ENCODE measurements at places on chromosomes 2 and 18. TPM values are rescaled to one million over a fixed set of nuclear protein-coding genes. Genes with fewer than 3 reads are reported as not detected.

DNA sequence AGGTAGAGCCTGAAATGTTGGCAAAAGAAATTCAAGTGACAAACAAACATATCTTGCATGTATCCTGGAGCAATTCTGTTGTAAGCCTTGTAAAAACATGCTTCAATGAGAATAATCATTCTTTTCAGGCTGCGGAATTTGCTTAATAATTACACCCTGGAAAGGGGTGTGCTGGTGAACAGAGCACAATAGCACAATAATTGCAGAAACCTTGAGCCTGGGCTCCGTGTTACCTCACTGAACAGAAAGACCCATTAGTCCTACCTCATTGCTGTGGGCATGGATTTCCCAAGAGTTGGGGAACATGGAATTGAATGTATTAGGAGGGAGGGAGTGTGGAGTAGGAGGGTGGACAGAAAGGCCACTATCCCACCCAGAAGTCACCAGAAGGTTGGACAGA lies 168.0 kb upstream of the ALKAL2 start:
- DNase-seq: no peak

GRCh38 chr2:166870346-166870745 lies 17.9 kb upstream of the XIRP2 start:
- no peak for DNase-seq

DNA sequence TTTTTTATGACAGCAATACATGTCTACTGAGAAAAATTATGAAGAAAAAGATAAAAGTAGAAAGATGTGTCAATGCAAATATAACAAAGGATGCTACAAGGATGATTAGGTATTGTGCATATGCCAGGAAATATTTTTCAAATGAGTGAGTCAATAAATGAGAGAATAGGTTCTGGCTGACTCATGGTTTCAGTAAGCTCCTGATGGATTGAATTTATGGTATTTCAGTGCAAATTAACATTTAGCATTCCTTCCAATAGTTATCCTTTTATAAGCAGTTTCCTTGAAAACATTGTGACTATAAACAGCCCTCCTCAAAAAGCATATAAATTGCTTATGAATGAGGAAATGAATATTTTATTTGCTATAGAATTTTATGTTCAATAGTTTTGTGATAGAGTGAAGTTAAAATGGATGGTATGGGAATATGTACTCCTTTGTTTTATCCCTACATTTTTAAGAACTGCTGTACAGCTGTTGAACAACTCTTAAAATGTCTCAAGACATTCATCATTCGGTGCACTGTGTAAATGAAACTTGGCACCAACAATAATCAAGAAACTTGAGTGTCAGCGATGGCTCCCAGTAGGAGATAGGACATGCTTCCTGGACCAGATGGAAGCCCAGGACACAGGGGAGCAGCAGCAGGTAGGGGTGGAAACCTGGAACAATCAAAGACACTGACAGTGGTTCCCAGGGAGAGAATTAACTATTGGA lies 144.7 kb downstream of the PMAIP1 start:
- no peak for DNase-seq

DNA sequence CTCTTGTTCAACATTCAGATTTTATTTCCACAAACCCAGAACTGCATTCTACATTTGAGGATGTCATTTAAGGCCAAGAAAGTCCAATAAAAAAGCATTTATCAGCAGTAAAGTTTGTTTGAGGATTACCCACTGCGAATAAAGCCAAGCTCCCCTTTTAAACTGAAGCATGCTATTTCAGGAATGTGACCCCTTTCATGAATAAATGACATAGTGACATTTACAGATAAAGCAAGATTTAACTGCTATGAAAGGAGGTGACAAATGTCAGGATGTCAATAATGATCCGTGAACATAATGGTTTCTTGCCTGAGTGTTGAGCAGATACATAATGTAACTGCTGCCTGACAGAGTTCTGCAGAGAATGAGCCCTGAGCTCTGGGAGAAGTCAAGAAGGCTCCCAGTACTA lies 146.3 kb downstream of the TDRD15 start:
- no peak for DNase-seq

DNA sequence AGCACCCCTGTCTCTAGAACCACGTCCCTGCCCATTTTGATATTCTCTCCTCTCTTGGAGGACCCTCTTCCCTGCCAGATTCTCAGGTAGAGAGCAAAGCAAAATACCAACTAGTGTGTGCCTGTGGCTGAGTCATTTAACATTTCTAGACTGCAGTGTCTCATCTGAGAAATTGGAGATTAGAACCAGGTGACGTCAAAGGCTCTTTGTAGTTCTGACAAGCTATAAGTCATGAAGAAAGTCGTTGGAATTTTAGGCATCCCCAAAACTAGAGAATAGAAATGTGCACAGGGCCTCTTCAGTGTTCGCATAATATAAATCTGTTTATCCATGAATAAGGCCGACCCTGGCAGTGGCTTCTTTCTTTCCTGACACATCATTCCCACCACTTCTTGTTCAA lies 74.4 kb upstream of the TANC1 start:
- no peak for DNase-seq

DNA sequence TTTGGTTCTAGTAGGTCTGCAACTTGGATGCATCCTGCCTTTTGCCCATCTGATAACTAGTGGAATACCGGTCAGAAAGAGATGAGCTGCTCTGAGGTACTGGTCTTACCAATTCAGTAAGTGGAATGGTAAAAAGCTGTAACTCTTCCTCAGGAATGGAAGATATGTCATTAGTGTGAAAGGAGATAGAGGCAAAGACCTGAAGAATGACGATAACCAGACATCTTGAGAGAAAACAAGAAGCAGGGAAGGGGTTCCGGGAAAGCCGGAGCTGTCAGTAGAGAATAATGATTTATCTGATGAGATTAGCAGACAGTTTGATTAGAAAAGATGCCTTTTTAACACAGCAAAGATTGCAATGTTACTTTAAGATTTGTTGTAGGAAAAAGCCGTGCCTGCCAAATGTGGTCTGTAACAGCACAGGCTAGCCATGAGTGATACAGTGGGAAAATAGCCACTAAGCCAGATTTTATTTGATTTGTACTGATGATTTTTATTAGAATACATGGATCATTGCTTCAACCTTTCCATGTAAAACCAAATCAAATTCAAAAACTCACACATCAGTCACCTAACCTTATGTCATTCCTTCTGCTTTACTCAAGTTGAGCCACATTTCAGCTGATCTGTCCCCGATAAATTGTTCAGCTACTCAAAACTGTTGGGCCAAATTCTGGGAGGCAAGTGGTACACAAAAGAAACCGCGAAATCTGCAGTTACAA lies 110.0 kb downstream of the TCF4 start:
- DNase-seq: peak; percentile 14

Gene ZNF892
- polyA plus RNA-seq: 7.6 TPM

DNA sequence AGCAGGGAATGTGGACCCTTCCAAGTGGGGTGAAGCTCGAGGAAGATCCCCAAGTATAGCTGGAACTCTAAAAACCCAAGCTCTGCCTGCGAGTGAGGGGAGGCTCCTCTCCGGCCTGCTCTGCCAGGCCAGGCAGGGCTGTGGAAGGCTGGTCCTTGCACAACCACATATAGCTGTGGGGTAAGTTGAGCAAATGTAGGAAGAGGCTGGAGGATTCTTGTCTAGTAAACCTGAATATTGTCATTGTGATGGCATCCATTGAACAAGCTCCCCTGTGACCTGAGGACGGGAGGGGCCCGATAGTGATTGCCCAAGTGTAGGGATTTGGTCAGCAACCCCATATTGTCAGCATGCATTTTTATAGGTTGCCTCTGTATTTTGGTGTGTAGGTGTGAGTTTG lies 103.0 kb downstream of the ACKR3 start:
- no peak for DNase-seq

Gene KIF3C
- polyA plus RNA-seq: 16.8 TPM

DNA sequence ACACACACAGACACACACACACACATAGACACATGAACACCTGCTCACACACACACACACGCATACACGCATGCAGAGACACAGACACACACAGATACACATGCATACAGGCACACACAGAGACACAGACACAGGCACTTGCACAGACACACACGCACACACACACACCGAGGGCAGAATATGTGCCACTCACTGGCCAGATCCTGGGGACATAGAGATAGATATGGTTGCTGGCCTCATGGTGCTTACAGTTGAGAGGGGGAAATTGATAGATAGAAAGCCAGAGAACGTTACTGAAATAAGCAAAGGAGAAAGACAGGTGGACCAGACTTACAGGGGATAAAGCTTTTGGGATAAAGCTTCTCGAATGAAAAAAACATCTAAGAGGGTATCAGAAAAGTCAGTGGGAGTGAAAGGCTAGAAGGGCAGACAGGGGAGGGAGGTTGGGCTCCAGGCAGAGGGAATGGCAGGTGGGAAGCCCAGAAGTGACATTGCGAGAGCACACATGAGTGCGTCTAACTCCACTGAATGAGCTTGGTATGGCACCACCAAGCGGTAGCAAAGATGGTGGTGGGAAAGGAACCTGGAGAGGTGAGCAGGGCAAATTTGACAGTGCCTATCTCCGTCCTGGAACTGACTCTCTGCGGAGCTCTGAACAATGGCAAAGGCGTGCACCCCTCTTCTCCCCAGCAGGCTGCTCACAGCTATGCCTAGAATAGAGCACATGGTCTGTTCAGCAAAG lies 390.1 kb upstream of the TRIB2 start:
- DNase-seq: no peak

DNA sequence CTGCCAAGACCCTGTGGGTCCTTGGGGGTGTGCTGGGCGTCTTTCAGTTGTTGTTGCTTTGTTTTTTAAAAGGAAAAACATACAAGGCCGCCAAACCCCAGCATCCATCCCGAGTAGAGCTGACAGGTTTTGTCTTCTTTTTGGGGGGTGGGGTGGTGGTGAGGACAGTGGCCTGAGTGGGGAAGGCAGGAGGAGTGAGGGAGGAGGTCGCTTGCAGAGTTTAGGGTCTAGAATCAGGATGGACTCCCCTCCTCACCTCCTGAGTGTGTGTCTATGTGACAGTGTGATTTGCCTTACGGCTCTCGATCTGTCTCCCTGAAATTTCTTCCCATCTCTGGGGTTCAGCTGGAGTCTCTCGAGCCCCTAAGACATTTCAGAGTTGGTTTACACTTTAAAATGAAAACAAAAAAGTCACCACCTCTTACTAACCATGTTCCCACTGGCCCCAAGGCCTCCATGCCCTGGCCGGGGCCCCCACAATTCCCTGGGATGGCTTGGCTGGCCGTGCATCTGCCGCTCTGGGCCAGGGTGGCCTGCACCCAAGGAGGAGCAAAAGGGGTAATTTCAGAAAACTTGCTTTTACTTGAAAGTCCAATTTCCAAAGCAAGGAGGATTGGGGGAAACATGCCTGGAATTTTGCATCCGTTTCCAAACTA lies 5.0 kb downstream of the SIX3 start:
- no peak for DNase-seq

DNA sequence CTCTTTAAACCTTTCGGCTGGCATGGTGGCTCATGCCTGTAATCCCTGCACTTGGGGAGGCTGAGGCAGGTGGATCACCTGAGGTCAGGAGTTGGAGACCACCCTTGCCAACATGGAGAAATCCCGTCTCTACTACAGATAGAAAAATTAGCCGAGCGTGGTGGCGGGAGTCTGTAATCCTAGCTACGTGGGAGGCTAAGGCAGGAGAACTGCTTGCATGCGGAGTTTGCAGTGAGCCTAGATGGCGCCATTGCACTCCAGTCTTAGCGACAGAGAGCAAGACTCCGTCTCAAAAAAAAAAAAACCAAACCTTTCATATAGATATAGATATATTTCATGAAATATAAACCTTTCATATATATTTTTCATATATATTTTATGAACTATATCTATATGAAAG lies 864.7 kb downstream of the TRIB2 start:
- no peak for DNase-seq

Gene NT5DC4
- 0.83 TPM for polyA plus RNA-seq

- DNase-seq: no peak
These were observed 22.8 kb upstream of the ASB18 start for GRCh38 chr2:236286873-236287545.

Gene GPR45
- polyA plus RNA-seq: not detected

- DNase-seq: no peak
These were observed 343.8 kb downstream of the RPRM start for GRCh38 chr2:153134725-153135124.

Gene CASP10
- polyA plus RNA-seq: 10.8 TPM

GRCh38 chr2:231764760-231765159 lies 16.3 kb downstream of the PDE6D start:
- no peak for DNase-seq

Gene TDRD15
- polyA plus RNA-seq: not detected

- no peak for DNase-seq
These were observed 107.0 kb upstream of the RAB6C start for GRCh38 chr2:129872446-129872845.

Gene TCF4
- 77.2 TPM for polyA plus RNA-seq

GRCh38 chr2:235976956-235977355 lies 191.2 kb downstream of the GBX2 start:
- no peak for DNase-seq
